ENCODE measurements at places on chromosomes 4 and X. TPM values are rescaled to one million over a fixed set of nuclear protein-coding genes. Genes with fewer than 3 reads are reported as not detected.

The MCUB gene
- polyA plus RNA-seq, result 10.8 TPM

DNA sequence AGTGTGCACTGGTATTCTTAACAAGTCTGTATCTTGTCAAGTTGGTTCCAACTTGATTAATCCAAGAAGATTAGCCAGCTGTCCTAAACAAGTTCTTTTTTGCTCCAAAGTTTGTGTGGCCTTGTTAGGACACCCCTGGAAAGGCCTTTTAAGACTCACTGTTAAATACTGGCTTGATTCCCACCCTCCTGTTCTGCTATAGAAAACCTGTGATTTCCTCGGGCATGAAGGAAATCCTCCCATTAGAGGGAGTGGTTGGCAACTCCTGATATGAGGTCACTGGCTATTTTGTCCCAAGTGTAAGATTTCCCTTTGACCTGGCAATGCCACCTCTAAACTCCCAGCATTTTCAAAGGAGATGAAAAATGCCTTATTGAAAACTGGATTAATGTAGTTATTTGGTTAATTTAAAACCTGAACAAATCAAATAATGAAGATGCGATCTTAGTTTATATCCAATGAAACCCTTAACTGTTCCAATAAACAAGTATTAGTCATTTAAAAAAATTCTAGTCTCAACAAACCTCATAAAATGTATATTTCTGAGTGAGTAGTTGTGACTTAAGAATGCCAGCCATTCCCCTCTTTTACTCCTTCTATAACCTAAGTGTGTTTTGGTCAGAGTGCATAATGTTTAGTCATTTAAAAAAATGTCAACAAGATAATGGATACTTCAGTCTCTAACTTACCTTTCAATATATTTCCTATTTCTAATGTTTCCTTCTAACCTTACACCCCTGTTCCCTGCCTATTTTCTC lies 94.4 kb downstream of the NPNT start:
- no peak for DNase-seq

DNA sequence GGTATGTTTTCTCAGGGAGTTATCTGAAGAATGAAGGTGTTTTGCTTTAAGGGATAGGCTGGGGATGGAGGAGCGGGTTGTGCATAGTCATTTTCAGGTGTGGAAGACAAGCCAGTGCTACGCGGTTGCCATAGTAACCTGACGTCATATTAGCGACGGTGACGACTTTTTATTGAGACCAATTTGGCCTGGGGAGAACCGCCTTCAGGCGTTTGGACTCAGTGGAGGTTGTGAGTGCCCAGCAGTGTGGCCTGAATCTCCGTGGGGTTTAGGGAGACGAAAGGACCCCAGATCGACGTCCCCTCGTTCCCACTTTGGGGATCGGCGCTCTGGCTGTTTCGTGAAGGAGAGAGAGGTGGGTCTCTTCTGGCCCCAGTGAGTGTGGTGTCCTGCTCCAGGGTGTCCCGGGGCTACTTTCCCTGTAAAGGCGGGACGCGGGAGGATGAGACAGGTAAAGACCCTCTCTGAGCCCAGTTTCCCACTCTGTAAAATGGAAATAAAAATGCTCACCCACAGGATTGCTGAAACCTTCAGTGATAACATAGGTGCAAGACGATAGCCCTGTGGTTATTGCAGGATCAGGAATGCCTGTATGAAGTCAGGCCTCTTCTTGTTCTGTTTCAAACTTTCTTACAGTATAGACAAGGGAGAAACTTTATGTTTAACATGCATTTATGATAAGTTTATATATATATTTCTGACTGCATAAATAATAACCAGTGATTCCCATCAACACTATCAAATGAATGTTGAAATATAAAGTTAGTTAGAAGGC lies 48.6 kb downstream of the GPRASP3 start:
- peak; percentile 76 for DNase-seq

DNA sequence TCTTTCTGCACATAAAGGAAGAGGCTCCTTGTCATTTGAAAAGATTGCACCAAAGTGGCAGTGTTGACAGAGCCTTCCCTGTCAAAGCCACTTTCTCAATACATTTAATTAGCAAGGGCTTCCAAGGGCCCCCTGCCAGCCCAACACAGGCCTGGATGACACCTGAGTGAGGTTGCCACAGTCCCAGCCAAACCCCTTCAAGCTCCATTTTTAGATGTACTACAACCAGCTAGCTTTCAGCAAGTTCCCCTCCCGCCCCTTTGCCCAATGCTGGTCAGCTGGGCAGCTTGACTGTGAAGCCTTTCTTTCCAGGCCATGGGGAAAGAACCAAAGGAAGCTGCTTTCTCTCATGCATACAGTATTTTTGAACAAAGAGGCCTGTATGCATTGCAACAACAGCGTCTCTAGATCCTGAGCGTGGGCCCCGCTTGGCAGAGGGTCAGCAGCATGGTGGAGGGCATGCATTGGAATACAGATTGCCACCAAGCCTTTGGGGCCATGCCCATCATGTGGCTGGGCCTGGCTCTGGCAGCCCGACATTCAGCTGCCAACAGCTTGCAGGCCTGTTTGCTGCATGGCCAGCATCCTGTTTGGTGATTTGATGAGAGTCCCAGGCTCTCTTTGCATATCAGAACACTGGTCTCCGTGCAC lies 261.1 kb upstream of the GATB start:
- DNase-seq, result no peak
